Stimulated activated CD4-positive, alpha-beta T cell treated with anti-CD3 and anti-CD28 coated beads, Interleukin-15, amount 100 ng/mL, for 24 hours (primary cell): ENCODE measurements at places on chromosomes 5 and 9.
A peak's percentile ranks its signal among the peaks of the same experiment; 100 is the strongest.

DNA sequence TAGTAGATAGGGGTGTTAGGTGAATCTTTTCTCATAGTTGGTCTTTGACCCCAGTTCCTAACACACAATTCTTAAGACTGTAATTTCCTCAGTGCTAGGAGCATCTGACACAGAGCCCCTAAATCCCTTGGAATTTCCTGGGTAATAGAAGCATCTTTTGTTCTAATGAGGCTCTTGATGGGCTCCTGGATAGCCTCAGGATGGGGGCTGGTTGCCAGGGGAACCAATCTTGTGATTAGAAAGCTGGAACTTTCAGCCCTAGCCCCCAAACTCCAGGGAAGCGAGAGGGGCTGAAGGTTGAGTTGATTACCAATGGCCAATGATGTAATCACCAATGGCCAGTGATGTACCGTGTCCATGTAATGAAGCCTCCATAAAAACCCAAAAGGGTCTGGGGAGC lies 44.5 kb downstream of the CCDC125 start:
- no peak for DNase-seq

- no peak for DNase-seq
These were observed 3.4 kb upstream of the PAXX start for GRCh38 chr9:136988872-136989271.

DNA sequence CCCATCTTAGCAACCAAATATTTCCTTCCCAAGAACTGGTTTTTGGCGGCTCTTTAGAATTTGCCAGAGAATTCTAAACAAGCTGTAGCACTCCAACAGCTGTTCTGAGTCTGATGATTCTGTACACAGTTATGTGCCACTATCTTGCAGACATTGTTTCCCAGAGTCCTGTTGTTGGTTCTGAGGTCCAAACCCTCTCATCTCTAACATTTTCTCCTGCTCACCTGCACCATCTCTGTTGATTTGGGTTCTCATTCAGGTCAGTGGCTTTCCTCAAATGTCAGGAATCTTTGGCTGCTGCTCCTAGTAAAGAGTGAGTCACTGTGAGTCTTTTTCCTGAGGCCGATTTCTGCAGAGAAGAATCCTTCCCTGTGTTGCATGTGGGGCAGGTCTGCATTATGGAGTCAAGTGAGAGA lies 50.0 kb downstream of the CAMSAP1 start:
- DNase-seq = no peak

DNA sequence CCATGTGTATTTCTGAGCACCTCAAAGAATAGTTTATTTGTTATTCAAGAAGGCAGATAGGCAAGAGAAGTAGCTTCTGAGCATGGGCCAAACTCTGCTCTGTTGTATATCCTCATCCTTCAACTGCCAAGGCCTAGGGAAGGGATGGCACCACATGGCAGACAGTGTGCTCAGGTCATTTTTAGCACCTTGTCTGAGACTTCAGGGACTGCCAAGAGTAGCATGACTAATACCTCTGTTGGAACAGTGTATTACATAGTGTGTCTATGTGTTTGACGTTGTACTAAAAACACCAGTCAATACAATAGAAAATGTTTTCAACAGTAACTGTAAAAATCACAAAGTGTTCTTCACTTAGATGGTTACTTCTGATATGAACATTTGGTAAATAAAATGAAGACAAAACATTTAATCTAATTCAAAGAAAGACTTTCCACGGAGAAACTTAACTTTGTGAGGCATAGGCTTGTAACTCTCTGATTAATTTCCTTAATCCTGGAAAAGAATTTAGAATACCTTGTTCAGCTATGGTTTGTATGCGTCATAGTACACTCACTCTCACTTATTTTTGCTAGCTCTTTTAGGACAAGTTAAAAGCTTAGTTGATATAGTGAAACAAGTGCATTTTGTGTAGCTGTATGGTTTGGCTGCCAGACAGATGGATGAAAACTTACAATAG lies 318.4 kb upstream of the RIOK2 start:
- no peak for DNase-seq

DNA sequence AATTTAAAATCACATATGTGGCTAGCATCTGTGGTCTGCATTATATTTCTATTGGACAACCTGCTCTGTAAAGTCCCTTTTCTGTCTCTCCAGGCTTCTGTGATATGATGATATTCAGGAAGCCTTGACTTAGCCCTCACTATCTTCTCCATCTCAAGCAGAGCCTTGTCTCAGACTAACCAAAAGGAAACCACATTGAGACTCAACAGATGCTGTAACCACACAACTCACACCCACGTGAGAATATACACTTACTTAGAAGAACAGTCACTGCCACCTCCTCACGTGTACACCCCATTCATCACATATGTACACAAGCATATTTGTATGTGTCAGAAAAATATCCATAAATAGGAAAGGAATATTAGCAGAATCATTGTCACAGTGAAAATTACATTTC lies 33.6 kb downstream of the HTR4 start:
- peak; percentile 19 for DNase-seq

DNA sequence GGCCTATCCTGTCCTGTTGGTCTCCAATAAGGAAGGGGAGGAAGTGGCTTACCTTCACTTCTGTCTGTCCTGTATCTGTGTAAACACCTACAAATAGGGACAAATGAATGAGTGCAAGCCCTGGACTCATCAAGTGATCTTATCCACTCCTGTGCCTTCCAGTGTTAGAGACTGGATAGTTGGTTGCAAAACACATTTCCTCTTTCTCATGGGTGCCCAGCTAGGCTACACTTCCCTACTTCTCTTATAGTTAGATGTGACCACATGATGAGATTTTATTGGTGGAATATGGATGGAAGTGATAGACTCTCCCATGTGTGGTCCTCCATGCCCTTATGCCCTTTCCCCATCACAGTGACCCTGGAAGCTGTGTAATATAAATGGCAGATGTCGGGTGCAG lies 16.9 kb upstream of the PFDN1 start:
- no peak for DNase-seq

GRCh38 chr5:71971862-71972261 lies 135.4 kb upstream of the MAP1B start:
- no peak for DNase-seq

- no peak for DNase-seq
These were observed 80.3 kb upstream of the EQTN start for GRCh38 chr9:27377147-27377807.

DNA sequence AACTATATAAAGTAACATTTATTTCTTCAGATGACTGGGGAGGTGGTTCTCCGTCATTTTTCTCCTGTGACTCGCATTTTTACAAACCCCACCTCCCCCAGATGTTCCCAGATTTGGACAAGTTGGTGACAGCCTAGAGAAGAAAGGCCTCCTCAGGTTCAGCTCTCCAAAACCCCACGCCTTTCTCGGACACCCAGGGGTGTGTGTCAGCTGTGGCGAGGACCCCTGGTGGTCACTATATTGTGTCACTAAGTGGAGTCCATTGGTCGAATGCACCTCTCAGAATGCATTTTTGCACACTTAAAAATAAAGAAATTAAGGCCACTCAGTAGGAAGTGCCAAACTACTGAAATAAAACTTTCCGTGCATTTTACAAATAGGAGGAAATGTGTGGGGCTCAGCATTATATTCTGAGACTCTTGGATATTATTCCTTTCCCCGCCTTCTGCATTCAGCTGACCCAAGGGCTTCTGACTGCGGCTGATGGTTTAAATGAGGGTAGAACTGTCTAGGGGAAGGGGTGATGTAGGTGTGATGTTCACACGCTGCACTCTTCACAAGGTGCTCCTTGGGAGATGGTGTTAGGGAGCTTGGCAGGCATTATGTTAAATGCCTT lies 47.6 kb downstream of the ACO1 start:
- DNase-seq = peak; percentile 54

DNA sequence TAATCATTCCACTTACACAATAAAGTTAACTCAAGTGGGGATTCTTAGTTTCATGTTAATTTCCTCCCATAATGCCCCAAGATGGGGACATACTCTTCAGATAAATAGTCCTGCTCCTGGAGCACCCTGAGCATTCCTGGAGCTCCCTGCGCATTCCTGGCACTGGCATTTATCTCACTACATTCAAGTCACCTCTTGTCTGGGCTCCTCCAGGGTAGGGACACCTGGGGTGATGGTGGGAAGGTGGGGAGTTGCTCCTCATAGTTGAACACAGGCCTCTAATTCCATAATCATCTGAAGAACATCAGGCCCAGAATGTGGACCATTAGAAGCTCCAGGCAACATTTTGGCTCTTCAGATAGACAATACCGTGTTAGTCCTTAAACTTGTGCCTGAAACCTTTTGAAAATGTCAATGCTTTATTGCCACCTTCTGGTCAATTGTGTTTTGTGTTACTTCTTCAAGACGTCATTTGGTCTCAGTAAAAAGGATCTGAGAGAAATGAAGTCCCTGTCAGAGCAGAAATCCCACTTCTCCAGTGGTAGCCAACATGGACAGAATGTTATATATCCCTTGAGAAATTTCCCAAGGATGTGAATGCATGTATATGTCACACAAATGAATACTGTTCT lies 14.2 kb upstream of the AGGF1 start:
- no peak for DNase-seq

- DNase-seq = no peak
These were observed 673.9 kb upstream of the KLF4 start for GRCh38 chr9:108163321-108164005.

DNA sequence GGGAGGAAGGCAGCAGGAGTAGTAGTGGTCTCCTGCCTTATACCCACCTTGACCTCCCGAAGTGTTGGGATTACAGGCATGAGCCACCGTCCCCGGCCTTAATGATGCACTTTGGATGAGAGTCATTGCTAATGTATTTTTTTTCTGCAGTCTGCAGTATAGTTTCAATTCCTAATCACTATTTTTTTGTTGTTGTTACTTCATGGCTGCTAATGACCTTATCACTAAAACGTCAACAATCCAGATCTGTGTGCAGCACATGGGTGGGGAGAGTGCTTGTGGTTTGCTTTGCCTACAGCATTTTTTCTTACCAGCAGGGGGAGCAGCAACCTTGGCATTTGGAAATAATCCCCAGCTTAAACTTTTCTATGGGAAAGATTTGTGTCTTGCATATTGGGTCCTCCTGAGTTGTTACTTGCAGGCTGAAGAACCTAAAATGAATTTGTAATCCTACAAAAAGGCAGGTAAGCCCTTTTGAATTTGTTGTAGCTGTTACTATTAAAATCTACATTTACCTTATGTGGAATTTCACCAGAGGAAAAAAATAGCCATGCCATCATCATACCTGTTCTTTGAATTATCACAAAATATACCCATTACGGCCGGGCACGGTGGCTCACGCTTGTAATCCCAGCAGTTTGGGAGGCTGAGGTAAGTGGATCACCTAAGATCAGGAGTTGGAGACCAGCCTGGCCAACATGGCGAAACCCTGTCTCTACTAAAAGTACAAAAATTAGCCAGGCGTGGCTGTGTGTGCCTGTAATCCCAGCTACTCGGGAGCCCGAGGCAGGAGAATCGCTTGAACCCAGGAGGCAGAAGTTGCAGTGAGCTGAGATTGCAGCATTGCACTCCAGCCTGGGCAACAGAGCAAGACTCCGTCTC lies 6.3 kb upstream of the MED7 start:
- DNase-seq = peak; percentile 86

- DNase-seq = no peak
These were observed 2.8 kb upstream of the TIFAB start for GRCh38 chr5:135454946-135455345.

DNA sequence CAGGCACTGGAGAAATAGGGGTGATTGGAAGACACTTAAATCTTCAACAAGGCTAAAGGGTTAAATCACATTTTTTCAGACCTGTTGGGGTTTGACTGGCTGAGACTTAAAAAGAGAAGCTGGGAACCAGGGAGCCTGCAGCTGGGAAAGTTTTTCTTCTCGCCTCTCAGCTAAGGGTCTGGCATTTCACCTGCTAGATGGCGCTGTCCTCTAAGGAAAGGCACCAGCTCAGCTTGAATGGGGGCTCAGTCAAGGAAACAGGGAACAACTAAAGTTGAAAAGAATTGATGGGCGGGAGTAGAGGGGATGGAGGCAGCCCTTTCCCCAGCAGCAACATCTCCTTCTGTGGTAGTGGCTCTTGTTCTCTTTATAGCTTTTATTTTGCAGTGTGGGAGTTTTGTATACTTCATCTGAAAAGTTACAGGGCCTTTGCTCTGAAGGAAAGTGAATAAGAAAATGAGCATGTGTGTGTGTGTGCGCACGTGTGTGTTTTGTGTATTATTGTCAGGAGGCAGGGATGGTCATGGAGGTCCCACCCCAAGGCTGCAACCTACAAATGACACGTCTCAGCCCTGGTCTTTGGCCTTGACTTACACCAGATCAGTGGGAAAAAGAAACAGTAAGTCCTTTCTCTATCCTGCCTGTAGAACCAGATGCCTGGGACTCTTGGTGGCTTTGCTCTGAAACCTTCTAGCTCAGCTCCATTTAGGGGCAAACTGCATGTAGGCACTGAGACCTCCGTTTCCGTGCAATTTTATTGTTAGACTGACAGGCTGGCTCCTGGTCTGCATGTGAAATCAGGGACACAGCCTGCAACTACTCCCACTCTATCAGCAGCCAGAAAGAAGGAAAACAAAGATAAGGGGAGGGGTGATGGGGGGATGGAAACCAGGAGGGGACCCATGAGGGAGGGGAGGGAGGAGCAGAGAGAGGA lies 316.2 kb upstream of the CLINT1 start:
- DNase-seq = peak; percentile 68

GRCh38 chr9:21119093-21119770 lies 22.4 kb downstream of the IFNW1 start:
- no peak for DNase-seq

GRCh38 chr5:150281987-150282386 lies 7.6 kb downstream of the CAMK2A start:
- no peak for DNase-seq

DNA sequence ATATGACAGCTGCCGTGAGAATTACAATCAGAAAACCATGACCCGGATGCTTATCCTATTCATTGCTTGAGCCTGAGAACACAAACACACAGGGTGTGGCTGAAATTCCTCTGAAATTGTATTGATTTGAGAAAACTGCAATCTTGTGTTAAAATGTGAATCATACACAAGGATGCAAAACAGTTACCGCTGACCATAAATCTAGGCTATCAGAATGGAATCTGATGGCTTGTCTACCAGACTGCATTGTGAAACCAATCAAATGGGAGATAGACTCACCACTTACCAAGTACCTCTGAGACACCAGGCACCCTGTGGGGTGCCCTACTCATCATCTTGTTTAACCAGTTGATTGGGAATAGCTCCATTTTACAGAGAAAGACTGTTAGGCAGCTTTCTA lies 188.7 kb upstream of the MSX2 start:
- DNase-seq = no peak
